Purkinje cell (primary cell): ENCODE measurements at places on chromosomes 2 and 18. TPM values are rescaled to one million over a fixed set of nuclear protein-coding genes. Genes with fewer than 3 reads are reported as not detected.

Gene HRH4
- not detected in 2 replicates for polyA plus RNA-seq

Gene LOXL3
- polyA plus RNA-seq, result 1.7 TPM in 1 of 2 replicates, not detected in the other

Gene STARD6
- polyA plus RNA-seq, result not detected in 2 replicates

Gene CTAGE1
- not detected in 2 replicates for polyA plus RNA-seq

Gene MOGAT1
- polyA plus RNA-seq, result not detected in 2 replicates

Gene CENPA
- 0.66 TPM in 1 of 2 replicates, not detected in the other for polyA plus RNA-seq

Gene TCF23
- polyA plus RNA-seq, result not detected in 2 replicates

Gene SLC11A1
- not detected in 2 replicates for polyA plus RNA-seq

Gene STON1
- polyA plus RNA-seq, result 5.3 and 6.6 TPM in 2 replicates

Gene EPB41L3
- polyA plus RNA-seq, result 180 and 211 TPM in 2 replicates
